ENCODE measurements at places on chromosomes 12 and 14. TPM values are rescaled to one million over a fixed set of nuclear protein-coding genes. Genes with fewer than 3 reads are reported as not detected.

DNA sequence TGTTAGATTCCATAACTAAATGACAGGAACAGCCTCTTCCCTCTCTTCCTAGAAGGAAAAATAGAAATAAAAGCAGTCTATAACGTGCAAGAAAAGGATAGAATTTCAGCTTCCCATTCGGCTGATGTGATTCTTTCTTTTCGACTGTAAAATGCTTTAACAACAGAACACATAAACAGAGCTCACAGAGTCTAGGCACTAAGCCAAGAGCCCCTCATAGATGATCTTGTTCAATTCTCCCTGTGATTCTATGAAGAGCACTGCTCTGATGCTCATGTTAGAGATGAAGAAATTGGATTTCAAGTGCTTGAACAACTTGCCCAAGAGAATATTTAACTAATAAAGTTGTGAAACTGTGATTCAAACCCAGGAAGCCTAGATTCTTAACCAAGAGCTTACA is 232.7 kb downstream of the RPAP3 start:
- no peak for DNase-seq

DNA sequence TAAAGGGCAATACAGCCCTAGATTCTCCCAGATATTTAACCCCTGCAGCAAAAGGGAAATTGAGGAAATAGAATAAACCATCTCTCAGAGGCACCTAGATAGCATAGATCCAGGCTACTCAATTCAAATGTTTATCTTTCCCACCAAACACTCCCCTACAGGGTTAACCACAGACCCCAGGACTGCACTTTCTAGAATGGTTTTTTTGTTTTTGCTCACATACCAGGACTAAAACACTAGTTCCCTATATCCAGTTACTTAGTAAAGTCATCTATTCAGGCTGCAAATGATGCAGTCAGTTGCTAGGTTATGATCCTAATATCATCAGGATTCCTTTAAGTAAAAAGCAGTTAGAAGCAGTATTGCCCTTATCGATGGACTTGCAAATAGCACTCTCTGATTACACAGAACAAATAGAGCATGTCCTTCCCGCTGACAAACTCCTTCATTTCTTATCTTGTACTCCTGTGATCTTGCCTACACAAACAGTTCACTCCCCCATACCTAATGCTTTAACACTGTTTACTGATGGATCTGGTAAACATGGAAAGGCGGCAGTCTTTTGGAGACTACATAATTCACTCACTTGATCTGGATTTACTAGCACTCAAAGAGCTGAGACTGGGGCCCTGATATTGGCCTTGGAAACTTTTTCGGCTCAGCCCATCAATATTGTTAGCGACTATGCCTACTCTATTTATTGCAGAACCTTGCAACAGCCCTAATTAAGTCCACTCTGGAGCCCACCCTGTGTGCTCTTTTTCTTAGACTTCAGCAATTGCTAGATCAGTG is 257.2 kb upstream of the DIO2 start:
- DNase-seq = no peak

DNA sequence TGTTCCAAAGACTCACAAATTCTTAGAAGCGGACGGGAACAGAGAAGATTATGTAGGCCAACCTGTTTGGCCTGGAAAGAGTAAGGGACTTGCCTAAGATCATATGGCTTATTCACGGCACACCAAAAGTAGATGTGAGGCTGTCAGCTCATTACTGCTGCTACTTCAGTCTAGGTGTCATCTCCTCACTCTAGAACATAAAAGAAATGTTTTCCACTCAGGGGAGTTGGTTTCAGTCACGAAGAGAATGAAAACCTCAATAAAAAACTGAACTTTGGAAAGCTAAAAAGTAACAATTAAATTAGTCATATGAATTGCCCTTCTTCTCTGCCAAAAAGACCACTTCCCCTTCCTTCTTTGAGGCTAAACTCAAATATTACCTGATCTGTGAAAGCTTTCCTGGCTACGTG is 658 bp upstream of the CEP128 start:
- DNase-seq = no peak

GRCh38 chr14:24366413-24366720 is 1.6 kb upstream of the NFATC4 start:
- DNase-seq = no peak

DNA sequence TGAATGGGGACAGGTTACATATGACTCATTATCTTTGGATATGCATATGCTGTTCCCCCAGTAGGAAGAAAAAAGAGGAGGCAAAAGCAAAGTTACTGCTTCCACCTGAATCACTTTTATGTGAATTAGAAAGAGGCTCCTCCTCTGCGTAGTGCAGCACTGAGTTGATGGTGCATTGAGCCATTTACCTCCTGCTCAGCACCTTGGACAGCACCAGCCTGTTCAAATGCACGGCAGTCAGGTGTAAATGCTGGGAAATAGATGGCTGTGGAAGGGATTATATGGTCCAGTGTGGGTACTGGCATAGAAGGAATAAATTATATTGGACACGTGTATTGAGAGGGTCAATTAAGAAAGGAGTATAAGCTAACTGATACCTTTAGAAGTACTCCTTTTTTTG is 541.9 kb upstream of the SEL1L start:
- DNase-seq = peak; percentile 77

- no peak for DNase-seq
Measured at GRCh38 chr12:105892362-105892910, 246.3 kb downstream of the NUAK1 start.

DNA sequence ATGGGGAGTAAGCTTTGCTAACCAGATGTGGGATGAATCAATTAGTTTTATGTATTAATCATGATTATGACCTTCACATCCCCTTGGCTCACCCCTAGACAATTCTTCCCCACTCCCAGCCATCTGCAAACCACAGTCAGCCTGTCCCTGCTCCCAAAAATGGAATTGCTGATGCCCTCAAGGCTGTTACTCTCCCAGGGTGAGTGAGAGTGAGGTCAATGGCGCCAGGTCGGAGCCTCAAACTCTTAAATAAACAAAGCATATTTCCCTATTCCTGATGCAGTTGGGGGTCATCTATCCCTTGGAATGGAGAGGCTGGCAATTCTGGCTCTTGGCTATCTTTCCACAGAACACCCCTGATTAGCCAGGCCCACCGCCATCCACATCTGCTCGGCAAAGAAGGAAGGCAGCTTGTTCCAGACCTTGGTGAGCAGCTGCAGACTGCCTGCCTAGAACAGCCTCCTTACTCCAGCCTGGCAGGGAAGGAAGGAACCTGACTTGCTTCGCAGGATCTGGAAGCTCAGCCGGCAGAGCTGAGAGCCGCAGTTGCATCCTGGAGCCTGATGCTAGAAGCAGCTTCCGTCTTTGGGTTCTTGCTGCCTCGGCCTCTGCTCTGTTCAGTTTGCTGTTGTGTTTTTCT is 57.0 kb downstream of the SMUG1 start:
- no peak for DNase-seq

DNA sequence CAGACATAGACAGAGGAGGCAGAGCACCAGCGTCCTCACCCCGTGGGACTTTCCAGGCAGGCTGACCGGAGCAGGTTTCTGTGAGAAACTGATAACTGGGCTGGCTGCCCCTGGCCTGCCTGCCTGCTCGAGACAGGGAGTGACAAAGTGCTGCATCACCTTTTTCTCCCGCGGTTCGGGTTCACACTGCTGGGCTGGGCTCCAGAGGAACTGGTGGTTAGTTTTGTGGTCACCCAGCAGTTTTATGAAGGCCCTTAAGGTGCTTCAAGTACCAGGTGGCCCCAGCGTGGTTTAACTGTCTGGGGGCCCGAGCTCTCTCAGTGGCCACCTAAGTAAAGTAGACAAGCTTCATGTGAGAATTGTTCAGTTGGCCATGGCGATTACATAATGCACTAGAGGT is 1073.6 kb downstream of the BCL11B start:
- DNase-seq = no peak

Gene PLEKHD1
- 2.0 TPM for total RNA-seq

Gene SPX
- total RNA-seq = 2.6 TPM

Gene CLECL1
- not detected for total RNA-seq

Gene LGALS3
- 49.3 TPM for total RNA-seq

Gene OSGEP
- 89.0 TPM for total RNA-seq

All from progenitor cell of endocrine pancreas (in vitro differentiated cells).